ENCODE measurements at places on chromosomes 4 and X. TPM values are rescaled to one million over a fixed set of nuclear protein-coding genes. Genes with fewer than 3 reads are reported as not detected.

The PABPC4L gene
- 11.5 TPM for polyA plus RNA-seq

GRCh38 chrX:136214551-136214950 is 36.6 kb downstream of the MAP7D3 start:
- H3K4me3 ChIP-seq = no peak overlapping the region
- no peak for DNase-seq
- peaks cover 10% of the 10 kb centered on the region for H3K36me3 ChIP-seq
- H3K27me3 ChIP-seq = no peaks in the 10 kb centered on the region
- no peak overlapping the region for H3K27ac ChIP-seq

- no peak overlapping the region for H3K4me3 ChIP-seq
- H3K27ac ChIP-seq = no peak overlapping the region
- H3K4me1 ChIP-seq = no peaks in the 10 kb centered on the region
- no peaks in the 10 kb centered on the region for H3K27me3 ChIP-seq
Observed at GRCh38 chr4:158657291-158657690, 14.4 kb downstream of the C4orf46 start.

DNA sequence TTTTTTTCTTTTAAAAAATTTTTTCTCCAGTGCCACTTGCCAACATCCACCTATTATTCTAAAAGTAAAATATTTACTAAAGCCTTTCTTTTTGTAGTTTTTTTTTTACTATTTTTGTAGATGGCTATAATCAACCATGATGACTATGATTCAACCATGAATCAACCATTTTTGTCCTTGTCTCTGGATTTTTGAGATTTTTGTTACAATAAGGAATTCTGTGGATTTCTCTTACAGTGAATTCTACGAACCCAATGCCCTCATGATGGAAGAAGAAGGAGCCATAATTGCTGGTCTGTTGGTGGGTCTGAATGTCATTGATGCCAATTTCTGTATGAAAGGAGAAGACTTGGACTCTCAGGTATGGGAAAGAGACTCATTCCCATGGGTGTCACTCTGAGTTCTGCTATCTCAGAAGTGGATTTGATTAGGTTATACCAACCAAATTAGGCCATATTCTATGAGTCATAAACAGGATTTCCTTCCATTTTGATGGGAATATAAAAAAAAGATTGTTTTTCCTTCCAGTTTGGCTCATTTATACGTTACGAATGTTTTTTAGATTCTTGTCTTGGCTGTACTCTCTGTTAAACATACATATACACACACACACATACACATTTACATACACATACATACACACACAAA is 46.7 kb downstream of the RUFY3 start:
- no peaks in the 10 kb centered on the region for H3K36me3 ChIP-seq
- H3K4me3 ChIP-seq = no peak overlapping the region
- no peak overlapping the region for H3K27ac ChIP-seq
- DNase-seq = no peak

GRCh38 chrX:327660-328126 is 9.1 kb upstream of the GTPBP6 start:
- no peak overlapping the region for H3K27ac ChIP-seq
- peaks cover 1% of the 10 kb centered on the region for H3K36me3 ChIP-seq
- H3K4me1 ChIP-seq = peaks cover 6% of the 10 kb centered on the region
- peaks cover 19% of the 10 kb centered on the region for H3K27me3 ChIP-seq
- no peak overlapping the region for H3K4me3 ChIP-seq
- no peak for DNase-seq

GRCh38 chrX:40007756-40008705 is 89.7 kb downstream of the BCOR start:
- no peak overlapping the region for H3K4me3 ChIP-seq
- H3K27me3 ChIP-seq = peaks cover 66% of the 10 kb centered on the region
- H3K36me3 ChIP-seq = no peaks in the 10 kb centered on the region
- peaks cover 52% of the 10 kb centered on the region for H3K4me1 ChIP-seq
- H3K27ac ChIP-seq = no peak overlapping the region

The DDX3X gene
- polyA plus RNA-seq = 358 TPM

The KCNIP4 gene
- polyA plus RNA-seq = 5.2 TPM

All from left lung (tissue), 14 donors.